ENCODE measurements at places on chromosomes 7 and 10. TPM values are rescaled to one million over a fixed set of nuclear protein-coding genes. Genes with fewer than 3 reads are reported as not detected.

ACSL5 gene
- 56.6 TPM for total RNA-seq

BAIAP2L1 gene
- total RNA-seq, result 1.2 TPM

DGKI gene
- 9.2 TPM for total RNA-seq

NUTM2B gene
- total RNA-seq, result 0.45 TPM

SSMEM1 gene
- total RNA-seq, result not detected

IKZF1 gene
- 343 TPM for total RNA-seq

BAMBI gene
- not detected for total RNA-seq

INTS1 gene
- total RNA-seq, result 116 TPM

GIMAP8 gene
- total RNA-seq, result 10.3 TPM

ZNF12 gene
- total RNA-seq, result 29.8 TPM

PRSS37 gene
- total RNA-seq, result not detected

SEC31B gene
- total RNA-seq, result 127 TPM

AKR1C4 gene
- 0.71 TPM for total RNA-seq

SFRP5 gene
- total RNA-seq, result not detected

TEX47 gene
- not detected for total RNA-seq

CWF19L1 gene
- total RNA-seq, result 34.0 TPM

SPACDR gene
- 3.3 TPM for total RNA-seq

MET gene
- total RNA-seq, result 1.6 TPM

TMEM140 gene
- 16.6 TPM for total RNA-seq

ANAPC16 gene
- total RNA-seq, result 119 TPM

ADRA2A gene
- not detected for total RNA-seq

ACTL6B gene
- not detected for total RNA-seq

TMEM229A gene
- total RNA-seq, result not detected

AOAH gene
- 1.4 TPM for total RNA-seq

SLC16A9 gene
- 2.2 TPM for total RNA-seq

TOMM7 gene
- total RNA-seq, result 262 TPM

ZNF727 gene
- not detected for total RNA-seq

LZTS2 gene
- 24.8 TPM for total RNA-seq

Data from activated T-helper 17 cell treated with anti-CD3 and anti-CD28 coated beads, Interleukin-2, amount 50 U/mL, for 72 hours (primary cell).